CD8-positive, alpha-beta memory T cell (primary cell): ENCODE measurements at places on chromosomes 16 and 17.

- DNase-seq: no peak
Measured at GRCh38 chr16:11686713-11687380, 18.6 kb downstream of the SNN start.

GRCh38 chr17:65017207-65017774, 39.2 kb downstream of the GNA13 start:
- no peak for DNase-seq

DNA sequence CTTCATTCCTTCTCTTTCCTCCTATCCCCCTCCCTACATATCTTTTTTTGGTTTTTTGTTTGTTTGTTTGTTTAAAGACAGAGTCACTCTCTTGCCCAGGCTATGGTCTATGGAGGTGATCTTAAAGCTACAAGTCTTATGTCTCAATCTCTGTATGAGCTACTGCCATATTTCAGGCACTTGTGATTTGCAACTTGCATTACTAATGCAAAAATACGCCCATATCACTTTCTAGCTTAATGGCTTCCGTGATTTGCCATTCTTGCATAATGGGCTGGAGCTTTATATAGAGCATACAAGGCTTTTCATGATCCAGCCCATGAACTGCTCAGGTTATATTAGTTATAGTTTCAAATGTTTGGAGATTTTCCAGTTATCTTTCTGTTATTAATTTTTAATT, 7.5 kb downstream of the CFAP97D1 start:
- no peak for DNase-seq

DNA sequence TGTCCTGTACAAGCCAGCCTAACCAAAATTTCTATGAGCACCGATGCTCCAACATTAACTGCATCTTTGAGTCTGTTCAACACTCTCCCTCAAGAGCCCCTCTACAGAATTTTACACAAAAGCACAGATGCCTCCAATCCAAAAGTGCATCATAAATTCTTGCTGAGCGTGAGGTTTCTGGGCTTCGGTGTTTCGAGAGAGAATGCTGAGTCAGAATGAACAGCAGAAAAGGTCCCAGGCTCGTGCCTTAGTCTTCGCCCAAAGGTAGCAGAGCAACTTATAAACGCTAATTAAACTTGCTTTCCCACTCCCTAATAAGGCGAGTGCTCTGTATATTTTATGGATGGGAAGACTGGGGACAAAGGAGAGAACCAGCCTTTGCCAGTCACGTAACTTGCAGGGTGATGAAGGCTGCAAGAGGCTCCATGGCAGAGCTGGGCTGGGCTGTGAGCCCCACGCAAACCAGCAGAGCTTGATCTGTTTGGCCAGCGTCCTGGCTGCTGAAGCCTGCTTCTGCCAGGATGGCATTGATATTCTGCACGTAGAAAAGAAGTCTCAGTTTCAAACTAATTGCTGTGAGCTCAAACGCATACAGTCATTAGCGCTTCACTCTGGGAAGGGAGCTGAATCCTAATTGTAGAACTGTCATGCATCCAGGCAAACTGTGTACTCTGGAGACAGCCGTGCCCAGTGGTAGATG, 138.5 kb downstream of the DNAH9 start:
- no peak for DNase-seq
